Lower lobe of right lung (tissue), 2 donors: ENCODE measurements at places on chromosomes 1 and 21.

GRCh38 chr1:174912264-174912663 lies 87.5 kb upstream of the CACYBP start:
- no peak for DNase-seq

DNA sequence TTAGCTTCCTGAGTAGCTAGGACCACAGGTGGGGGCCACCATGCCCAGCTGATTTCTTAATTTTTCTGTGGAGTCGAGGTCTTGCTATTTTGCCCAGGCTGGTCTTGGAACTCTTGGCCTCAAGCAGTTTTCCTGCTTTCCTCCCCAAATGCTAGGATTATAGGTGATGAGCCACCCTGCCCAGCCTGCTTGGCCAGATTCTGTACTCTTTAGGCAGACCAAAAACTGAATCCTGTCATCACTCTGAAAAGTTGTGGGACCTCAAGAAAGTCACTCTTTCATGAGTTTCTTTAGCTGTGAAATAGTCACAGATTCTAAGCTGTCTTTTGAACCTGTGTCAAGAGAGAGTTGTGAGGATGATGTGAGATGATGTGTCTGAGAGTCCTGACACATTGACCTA lies 105.4 kb downstream of the CAMTA1 start:
- no peak for DNase-seq

DNA sequence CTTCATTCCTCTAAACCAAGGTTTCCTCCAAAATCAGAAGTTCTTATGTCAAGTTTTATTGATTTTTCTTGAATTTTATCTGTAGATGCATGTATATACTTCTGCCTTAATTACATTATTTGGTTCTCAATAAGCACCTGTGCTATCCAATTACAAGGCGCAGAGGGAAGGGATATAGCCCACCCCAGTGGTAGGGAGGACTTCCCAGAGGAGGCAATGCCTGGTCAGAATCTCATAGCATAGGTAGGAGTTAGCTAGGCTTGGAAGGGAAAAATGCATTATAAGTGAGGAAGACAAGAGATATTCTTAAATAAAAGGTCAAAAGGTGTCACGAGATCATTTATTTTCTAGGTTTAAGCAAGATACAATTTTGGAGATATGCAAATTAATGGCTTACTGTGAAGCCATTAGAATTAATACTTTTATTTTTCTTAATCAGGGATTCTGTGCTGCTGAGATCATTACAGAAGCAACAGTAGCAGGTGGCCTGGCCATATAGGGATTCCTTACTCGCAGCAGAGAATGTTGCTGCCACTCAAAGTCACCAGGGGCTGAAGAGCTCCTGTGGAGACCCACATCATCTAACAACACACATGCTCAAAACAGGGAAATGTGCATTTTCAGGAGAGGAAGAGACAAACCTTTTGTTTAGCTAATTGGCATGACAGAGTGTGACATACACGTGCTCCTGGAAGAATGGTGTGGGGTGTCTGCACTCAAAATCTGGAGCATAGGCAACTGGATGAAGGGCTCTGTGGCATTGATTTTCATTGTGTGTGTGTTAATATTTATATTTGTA lies 178.3 kb downstream of the ATG4C start:
- DNase-seq = no peak

DNA sequence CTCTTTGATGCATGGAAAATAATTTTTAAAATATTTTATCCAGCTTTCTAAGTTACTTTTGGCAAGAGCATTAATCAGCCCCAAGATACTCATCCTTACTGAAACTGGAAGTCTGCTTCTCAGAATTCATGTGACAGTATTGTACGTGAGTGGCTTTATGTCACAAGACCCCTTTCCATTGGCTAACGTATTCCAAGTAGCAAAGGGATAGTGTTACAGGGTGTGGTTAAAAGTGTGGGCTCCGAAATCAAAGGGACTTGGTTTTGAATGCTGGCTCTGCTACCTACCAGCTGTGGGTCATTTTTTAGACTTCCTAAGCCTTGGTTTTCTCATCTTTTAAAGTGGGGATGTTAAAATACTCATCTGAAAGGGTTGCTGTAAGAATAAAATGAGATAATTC lies 91.7 kb downstream of the RHOU start:
- no peak for DNase-seq

DNA sequence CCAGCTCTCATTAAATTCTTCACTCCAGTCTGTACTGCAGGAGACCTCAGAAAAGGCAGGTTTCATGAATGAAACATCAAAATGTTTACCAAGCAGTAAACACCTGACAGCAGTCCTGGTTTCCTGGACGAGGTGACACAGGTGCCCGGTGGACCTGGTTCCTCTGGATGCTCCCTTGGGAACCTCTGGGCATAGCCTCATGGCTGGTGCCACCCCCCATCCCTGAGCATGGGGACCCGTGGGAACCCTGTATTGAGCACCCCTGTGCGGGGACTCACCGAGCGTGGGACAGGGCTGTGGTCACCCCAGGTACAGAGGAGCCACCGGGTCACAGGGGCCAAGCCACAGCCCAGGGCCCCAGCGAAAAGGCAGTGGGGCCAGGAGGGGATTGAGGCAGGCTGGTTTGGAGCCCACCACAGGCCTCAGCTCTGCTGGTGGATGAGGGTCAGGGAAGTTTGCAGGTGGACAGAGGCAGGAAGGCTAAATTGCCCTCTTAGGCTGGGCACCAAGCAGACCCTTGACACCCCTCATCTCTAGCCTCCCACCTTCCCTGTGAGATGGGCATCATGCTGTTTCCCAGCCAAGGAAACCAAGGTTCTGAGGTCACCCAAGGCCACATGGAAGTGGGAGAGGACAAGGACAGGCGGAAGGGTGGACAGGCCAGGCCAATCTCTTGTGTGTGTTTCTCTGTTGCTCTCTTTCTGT lies 158.4 kb downstream of the PTPRU start:
- DNase-seq = no peak

GRCh38 chr1:174005032-174005431 lies 17.1 kb downstream of the RC3H1 start:
- no peak for DNase-seq

GRCh38 chr1:28173151-28173979 lies 3.1 kb downstream of the PTAFR start:
- peak; percentile 22 for DNase-seq

DNA sequence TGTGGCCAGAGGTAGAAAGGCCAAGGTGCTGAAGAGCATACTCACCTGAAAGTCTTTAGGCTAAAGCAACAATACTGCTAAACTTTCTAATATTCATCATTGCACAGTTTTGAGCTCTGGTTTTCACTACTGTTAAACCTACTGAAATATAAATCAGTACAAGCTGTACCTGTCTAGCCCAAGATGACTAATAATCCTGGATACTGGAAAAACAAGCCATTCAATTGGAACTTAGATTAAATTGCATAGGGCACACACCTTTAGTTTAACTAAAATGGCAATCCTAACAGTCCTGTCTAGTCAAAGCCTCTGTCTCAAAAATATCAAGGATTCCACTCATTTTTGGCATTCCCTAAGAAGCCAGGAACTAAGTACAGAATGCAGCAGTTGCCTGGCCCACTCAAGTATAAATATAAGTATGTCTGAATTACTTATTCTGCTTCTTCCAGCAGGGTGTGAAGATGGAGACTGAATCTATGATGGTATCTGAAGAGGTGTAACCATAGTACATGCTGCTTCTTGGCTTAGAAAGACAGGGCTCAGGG lies 3.1 kb downstream of the CHML start:
- no peak for DNase-seq

GRCh38 chr1:82108843-82109242 lies 308.1 kb downstream of the ADGRL2 start:
- no peak for DNase-seq

DNA sequence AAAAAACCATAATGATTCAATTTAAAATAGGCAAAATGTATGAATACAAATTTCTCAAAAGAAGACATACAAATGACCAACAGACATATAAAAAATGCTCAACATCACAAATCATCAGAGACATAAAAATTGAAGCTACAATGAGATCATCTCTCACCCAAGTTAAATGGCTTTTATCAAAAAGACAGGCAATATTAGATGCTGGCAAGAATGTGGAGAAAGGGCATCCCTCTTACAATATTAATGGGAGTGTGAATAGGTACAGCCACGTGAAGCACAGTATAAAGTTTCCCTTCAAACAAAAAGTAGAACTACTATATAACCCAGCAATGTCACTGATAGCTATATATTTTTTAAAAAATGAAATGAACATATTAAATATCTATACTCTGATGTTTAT lies 1481.7 kb downstream of the AMY1C start:
- DNase-seq = no peak

DNA sequence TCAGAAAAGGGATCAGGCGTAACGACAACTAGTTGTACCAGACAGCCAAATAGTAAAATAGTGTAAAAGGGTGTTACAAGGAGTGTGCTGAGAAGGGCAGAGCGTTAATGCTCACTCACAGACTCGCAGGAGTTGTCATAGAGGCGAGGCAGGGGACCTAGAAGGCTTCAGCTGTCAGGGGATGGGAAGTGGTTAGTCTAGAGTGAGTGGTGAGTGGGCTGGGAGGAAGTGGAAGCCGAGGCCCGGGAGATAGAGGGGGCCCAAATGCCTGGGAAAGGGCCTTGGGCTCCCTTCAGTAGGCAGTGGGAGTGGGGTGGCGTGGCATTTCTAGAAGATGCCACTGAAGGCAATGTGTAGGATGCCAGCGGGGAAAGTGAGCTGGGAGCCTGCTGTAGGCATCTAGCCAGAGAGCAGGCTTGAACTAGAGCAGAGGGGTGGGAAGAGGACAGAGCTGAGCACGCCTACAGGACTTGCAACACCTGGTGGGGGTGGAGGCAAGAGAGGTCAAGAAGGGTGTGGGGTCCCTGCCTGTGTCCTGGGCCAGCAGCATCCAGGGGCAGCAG lies 10.3 kb downstream of the SLC6A17 start:
- DNase-seq = no peak

DNA sequence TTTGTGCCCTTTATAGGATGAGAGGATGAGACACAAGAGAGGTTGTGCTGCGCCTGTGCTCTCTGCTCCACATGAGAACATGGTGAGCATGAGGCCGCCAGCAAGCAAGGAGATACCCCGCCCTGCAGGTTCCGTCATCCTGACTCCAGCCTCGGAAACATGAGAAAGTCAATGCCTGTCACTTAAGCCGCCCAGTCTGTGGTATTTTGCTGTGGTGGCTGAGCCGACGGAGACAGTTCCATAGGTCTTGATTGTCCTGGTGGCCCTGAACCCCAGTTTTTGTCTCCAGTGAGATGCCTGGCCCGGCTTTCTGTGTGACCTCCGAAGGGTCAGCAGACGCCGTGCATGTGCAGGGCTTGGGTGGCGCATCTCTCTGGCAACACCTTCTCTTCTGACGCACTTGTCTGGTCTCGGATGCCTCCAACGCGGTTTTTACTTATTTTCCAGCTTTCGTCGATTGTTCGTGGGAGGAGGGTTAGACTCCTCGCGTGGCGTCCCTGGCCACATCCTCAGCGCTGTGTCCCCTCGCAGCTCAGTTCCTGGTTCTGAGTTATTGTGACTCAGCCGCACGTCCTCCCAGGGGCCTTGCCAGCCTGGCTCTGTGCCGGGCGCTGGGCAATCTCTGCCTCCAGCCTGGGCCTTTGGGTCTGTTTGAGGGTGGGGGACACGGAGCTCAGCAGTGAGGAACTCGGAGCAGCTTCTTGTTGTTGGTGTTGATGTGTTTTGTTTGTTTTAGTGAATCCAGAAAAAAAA lies 70.0 kb downstream of the FAAP20 start:
- peak; percentile 34 for DNase-seq

DNA sequence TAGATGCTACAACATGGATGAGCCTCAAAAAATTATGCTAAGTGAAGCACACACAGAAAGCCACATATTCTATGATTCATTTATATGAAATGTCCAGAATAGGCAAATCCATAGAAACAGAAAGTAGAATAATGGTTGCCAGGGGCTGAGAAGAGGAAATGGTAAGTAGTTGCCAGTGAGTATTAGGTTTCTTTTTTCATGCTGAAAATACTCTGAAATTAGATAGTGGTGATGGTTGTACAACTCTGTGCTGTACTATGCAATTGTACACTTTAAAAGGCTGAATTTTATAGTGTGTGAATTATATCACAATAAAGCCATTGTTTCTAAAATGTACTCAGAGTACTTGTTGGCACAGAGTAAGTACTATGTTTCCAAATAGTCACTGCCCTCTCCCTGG lies 15.5 kb upstream of the GFI1 start:
- DNase-seq = no peak

DNA sequence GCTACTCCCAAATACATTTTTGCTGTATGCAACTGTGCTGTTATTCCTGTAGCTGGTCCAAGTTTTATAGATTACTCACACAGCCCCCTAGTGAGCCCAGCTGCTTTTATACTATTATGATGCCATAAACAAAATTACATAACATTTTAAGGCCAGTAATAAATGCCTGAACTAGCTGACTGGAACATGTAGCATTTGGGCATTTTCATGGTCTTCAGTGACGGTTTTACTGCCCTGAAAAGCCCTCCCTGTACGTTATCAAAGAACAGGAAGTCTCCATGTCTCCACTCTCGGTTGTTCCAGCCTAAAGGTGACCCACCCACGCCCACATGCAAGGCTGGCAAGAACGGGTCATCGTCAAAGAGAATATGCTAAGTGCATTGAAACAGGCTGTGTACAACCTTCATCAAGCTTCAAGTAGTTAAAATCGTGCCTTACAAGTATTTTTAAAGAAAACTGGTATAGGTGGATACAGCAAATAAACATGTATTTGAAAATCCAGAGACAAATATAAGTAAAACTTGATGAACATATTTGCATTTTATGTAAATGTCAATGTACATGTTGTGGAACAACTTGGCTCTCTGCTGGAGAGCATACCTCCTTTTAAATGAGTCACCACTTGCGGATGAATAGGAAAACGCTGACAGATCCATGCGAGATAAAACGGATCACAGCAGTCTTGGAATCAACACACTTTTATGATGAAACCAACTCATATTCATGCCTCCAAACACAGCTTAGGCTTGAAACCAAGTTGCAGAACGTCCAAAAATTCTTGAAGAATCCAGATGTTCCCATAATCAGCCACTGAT lies 520.5 kb downstream of the SMYD3 start:
- DNase-seq = no peak

DNA sequence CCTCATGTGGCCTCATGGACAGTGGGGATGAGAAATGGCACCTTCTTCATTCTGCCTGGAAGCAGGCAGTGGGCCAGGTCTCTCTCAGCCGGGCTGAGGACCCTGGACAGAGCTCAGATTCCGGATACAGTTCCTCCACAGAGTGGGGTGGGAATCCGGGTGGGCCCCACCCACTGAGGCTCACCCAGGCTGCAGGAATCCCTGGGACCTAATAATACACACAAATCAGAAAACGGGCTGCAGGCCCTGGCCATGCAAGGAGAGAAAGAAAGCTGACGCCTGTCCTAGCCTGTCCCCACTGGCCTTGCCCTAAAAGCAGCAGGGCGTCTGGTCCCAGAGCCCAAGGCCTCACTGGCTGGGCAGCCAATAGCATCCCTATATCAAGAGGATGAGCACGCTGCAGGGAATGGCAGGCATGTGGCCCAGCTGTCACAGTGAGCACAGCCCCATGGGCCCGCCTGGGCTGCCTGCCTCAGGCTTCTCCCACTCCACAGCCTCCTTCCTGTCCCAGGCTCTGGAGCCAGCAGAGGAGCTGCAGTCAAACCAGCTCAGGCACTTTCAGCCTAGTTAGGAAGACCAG lies 25.3 kb downstream of the ACTA1 start:
- no peak for DNase-seq

GRCh38 chr1:168881656-168882260 lies 152.8 kb upstream of the DPT start:
- DNase-seq = no peak

GRCh38 chr1:91891969-91892368 lies 6.0 kb upstream of the TGFBR3 start:
- DNase-seq = no peak

GRCh38 chr21:42012763-42013329 lies 2.7 kb upstream of the ZBTB21 start:
- no peak for DNase-seq
